Activated CD4-positive, CD25-positive, alpha-beta regulatory T cell treated with anti-CD3 and anti-CD28 coated beads, Interleukin-2, amount 50 U/mL, for 24 hours (primary cell): ENCODE measurements at places on chromosomes 1 and 21.

GRCh38 chr1:45410850-45411509 is 70.7 kb upstream of the MUTYH start:
- ATAC-seq, result no peak

GRCh38 chr1:167059045-167059808 is 30.9 kb downstream of the GPA33 start:
- peak; percentile 67 for ATAC-seq

- ATAC-seq, result no peak
Measured at GRCh38 chr1:206952171-206952570, 5.9 kb upstream of the PIGR start.

DNA sequence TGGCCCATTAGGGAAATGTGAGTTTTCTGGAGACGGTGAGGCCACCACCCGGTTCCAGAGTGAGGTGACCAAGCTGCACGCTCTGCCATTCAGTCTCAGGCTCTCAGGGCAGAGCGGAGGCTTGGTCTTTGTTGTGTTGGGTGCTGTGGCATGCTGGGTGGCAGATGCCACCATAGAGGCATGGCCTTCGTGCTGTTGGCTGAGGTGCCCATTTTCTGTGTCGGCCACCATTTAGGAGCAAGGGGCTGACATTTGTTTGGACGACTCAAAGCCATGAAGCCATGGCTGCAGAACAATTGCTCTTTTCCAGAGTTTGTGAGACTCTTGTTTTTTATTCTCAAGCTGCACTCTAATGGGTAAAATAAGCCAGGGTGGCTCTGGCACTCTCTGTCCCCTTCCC is 36.8 kb upstream of the PWP2 start:
- no peak for ATAC-seq

GRCh38 chr1:107862064-107862463 is 102.9 kb downstream of the VAV3 start:
- ATAC-seq, result no peak

GRCh38 chr1:25243907-25244306 is 3.3 kb downstream of the RSRP1 start:
- ATAC-seq, result no peak

GRCh38 chr1:91836331-91837040 is 49.5 kb downstream of the TGFBR3 start:
- no peak for ATAC-seq

DNA sequence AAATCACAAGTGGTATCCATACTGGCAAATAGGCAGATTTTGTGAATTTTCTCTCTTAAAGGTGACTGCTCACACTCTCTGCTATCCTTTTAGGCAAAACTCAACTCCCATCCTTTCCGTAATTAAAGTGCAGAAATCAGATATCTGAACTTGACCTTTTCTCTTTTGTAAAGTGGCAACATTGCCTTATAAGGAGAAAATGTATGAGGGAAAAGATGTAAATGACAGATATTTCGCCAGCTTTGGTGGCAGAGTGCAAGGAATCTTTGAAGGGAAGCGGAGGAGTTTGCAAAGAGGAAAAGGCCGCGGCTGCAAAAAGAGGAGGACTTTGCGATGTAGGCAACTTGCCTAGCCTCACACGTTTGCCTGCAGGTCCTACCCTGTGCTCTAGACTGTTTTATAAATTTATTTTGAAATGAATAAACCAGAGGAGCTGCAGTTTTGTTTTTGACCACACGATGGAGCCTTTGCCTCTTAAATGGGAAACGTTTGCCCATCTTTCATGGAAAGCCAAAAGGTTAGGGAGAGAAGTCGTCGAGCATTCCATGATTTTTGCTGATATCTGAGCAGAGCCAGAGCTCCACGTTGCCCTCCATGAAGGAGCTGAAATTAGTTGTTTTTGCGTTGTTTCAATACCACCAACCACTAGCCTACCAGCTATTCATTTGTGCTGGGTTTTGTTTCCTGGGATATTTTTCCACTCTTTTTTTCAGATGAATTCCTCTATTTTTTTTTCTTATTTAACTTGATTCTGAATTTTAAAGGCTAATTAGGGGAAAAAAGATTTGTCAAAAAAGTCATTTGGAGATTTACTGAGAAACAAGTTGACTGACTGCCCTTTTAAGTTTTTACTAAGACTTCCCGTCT is 242.3 kb downstream of the LMX1A start:
- ATAC-seq, result no peak
